Fibroblast of villous mesenchyme (primary cell): ENCODE measurements at places on chromosomes 4 and X.

DNA sequence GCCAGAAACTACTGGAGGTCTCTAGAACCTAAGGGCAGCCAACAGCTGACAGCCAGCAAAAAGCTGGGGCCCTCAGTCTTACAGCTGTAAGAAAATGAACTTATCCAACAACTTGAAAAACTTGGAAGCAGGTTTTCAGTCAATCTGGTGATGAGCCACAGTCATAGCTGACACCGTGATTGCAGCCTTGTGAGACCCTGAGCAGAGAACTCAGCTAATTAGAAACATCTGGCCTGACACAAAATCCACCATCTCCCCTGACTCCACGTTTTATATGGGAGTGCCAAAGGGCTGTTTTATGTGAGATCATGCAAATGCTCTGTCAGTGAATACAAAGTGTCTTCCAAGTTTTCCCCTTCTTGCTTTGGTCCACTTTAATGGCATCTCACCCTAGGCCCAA is 198.8 kb upstream of the DCAF8L1 start:
- no peak for DNase-seq

- no peak for DNase-seq
Observed at GRCh38 chr4:42366959-42367358, 30.3 kb upstream of the SHISA3 start.

GRCh38 chr4:75327804-75328512 is 186.2 kb downstream of the RCHY1 start:
- DNase-seq, result peak; percentile 91

DNA sequence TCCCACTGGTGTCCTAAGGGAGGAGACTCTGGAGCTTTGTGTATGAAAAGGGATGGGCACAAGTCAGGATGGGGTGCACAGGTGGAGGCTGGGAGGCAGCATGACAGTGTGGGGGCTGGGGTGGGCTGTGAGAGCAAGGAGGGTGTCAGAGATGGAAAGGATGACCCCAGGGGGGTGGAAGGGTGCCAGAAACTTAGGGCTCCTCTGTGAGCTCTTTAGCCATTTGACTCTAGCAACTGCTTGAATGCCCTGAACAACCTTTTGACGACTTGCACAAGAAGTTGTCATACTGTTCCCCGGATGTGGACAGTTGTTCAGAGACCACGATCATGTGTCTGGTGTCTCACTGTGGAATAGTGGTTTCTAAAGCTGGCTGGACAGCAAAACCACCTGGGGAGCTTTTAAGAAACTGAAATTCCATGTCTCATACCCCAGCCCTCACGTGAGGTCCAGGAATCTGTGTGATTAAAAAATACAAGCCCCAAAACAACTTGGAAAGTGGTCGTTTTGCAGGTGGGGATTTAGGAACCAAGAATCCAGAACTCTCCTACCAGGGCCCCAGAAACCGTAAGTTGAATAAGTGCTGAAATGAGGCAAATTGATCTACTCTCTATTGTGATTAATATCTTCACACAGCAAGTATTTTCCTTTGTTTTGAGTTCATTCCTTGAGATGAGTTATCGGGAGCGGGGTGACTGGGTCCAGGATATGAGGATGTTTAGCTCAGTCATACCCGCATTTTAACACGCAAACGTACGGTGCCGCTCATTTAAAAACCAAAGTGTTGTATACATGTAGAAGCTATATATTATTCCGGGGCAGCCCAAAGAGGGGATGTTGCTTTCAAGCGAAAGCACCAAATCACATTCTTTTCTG is 3.4 kb downstream of the RHOH start:
- DNase-seq, result peak; percentile 61

GRCh38 chr4:102868153-102868780 is 525 bp upstream of the CISD2 start:
- no peak for DNase-seq

DNA sequence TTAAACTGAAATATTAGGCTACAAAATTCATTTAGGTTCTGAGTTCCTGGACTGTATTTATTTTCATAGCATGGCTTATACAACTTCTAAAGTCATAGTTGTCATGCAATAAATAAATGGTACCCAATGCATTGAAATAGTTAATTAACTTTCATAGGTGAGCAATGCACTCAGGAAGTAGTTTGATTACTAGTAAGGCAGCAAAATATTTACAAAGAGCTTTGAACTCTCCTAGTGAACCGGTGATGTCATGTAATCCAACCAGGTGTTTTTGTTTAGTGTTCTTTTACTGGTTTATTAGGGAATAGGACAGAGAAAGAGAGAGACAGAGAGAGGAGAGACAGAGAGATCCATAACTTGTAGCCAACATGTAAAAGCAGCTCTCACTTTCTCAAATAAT is 228.6 kb upstream of the CTSO start:
- DNase-seq, result no peak

GRCh38 chrX:126551725-126552312 is 795 bp downstream of the DCAF12L1 start:
- no peak for DNase-seq

DNA sequence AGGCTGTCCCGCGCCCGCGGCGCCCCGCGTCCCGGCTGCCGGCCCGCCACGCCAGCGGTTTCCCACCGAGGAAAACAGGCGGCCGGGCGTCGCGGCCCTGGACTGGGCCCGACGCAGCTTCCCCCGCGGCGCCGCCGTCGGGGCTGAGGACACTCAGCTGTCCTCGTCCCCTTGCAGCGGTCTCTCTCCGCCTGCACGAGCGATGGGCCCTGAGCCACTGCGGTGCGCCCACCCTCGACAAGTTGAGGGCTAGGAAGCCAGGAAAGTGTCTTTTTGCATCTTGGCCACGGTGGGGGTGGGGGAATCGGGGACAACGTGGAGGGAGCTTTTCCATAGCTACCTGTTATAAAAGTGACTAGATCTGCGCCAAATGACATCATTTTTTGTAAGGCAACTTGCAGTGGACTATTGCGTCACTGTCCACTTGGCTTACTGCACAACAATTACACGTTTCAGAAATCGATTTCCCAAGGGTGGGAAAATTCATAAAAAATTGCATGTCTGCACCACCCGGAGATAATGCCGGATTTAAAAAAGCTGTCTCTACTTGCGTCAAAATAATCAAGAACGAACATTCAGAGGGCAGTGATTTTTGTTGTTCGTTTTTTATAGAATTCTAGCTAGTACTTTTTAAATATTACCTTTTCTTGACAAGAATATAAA is 1.1 kb downstream of the KLHL15 start:
- peak; percentile 85 for DNase-seq

- no peak for DNase-seq
Observed at GRCh38 chr4:116959045-116959444, 126.3 kb downstream of the TRAM1L1 start.

DNA sequence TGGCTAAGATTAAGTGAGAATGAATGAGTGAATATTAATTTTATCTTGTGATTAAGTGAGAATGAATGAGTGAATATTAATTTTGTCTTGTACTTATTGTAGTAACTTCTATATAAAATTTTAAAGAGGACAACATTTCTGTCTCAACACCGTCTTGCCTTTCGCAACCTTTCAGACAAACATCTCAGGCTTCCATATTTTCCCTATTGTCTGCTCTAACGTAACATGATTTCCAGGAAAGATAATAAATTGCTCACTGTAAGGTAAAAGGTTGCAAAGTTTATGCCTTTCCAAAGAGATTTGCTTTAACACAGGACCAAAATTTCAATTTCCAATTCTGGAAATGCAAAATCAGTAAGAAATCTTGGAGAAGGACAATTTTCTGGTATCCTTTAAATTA is 41.7 kb upstream of the SLC39A8 start:
- no peak for DNase-seq

- DNase-seq, result peak; percentile 48
Observed at GRCh38 chr4:111849746-111850284, 295.4 kb upstream of the FAM241A start.

GRCh38 chr4:168057412-168057811 is 34.9 kb upstream of the ANXA10 start:
- no peak for DNase-seq

DNA sequence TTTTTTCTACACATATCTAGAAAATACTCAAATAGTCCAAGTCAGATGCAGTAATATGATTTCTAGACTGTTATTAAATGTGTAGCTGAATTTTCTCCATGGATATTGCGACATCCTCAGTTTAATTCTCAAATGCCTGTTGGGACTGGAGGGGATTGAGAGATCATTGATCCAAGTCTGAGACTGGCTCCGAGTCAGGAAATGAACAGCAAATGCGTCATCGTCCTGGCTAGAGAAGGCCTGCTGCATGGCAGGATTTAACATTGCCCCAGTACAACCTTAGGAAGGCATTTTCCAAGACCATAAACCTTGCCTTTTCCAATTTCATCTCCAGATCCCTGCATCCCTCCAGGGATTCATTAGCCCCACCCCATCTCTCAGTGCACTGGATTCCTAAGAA is 56.6 kb upstream of the SLC6A14 start:
- peak; percentile 12 for DNase-seq

DNA sequence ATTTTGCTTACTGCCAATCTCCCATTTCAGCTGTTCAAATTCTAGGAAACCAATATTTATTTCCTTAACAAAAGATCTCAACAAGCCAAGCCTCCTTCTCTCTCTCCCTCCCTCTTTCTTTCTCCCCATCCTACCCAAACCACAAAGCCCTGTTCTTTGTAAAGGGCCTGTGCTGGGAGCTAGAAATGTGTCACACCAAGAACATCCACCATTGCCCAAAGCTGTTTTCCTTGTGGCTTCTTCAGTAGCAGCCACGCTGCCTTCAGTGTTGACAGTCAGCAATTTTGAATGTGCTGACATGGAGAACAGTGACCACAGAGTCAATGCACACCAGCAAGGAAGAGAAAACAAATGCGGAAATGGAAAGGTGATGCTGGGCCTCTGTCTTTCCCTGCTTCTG is 203.0 kb downstream of the MAML3 start:
- no peak for DNase-seq

- no peak for DNase-seq
Observed at GRCh38 chrX:39288592-39288991, 487.3 kb downstream of the MID1IP1 start.

DNA sequence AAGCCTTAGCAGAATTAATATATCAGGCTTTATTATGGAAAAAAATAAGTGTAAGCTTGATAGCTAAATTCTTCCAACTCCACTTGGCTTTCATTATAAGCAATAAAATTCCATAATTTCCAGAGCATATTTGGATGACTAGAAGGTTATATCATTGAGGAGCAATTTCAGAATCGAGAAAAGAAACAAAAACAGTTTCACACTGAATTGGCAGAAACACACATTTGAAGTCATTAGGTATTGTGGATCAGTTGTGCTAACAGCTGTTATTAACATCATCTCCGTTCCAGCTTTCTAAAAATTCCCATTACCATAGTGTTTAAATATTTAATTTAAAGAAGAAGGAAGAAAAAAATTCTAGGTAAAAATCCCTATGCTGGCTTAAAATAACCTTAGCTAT is 92.6 kb downstream of the ANTXR2 start:
- DNase-seq, result no peak

- DNase-seq, result no peak
Observed at GRCh38 chr4:97374526-97374925, 768.8 kb downstream of the STPG2 start.

- DNase-seq, result peak; percentile 59
Observed at GRCh38 chrX:9907645-9908387, 59.3 kb upstream of the CLDN34 start.

DNA sequence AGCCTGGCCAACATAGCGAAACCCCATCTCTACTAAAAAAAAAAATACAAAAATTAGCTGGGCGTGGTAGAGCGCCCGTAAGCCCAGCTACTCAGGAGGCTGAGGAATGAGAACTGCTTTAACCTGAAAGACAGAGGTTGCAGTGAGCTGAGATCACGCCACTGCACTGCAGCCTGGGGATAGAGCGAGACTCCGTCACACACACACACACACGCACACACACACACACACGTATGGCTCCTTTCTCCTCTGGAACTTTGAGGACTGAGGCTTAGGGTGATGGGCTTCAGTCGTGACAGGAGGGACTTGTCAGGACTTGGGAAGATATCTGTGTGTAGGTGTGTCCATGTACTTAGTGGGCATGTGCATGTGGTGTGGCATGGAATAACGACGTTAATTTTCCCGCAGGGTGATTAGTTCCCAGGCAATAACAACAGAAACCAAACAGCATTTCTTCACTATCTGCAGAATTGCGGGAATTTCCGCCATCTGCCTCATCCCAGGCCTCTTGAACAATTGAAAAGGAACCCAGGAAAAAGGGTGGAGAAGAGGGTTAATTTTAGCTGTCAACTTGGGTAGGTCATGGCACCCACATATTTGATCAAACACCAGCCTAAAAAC is 47.7 kb downstream of the RWDD4 start:
- no peak for DNase-seq

DNA sequence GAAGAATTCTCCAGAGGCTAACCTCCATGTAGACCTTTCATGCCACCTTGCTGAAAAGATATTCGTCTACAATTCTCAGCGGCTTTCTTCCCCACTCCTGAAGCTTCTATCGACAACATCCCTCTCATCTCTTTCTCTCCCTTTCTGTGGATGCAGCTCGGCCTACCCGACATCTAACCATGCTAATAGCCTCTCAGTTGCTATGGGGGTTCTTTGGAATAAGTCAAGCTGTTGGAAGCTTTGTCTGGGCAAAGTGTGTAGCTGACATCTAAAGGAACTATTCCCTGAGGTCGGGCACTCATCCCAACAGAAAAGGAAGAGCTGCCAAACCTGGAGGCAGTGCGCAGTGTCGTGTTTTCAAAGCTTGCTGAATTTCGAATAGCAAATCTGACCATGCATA is 192.1 kb downstream of the RBMX2 start:
- DNase-seq, result no peak

DNA sequence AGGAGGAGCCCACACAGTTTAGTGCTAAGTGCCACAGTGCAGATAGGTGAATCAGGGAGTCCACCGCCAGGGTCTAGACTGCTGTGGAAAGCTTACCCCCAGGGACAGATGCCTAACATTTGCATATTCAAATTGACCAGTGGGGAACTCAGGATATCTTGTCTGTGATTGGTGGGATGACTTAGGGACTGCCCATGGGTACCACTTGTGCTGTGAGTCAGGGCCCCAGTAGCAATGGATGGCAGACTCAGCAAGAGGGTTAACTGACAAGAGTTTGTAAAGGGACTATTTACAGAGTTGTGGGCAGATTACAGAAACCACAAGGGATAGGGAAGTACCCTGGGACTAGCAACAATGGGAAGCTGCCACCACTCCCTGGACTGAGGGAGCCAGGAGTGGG is 282.1 kb downstream of the BCOR start:
- peak; percentile 47 for DNase-seq

GRCh38 chr4:87044511-87045233 is 109.9 kb downstream of the AFF1 start:
- no peak for DNase-seq

DNA sequence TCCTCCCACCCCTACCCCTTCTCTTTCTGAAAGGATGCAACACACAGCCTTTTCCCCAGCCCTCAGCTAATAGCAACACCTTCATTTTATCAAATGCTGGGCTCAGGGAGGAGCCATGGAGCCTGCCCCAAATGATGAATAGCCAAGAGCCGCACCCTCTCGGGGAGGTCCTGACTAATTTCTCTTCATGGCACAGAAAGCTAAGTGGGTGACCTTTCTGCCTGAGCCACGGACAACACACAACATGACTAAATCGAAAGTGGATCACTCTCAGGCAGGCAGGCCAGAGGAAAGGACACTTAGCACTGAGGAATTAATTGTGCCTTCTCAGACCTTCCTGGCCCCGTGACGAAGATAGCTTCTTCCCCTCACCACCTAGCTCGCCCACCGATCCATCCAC is 165.1 kb upstream of the RAI2 start:
- no peak for DNase-seq

- no peak for DNase-seq
Observed at GRCh38 chr4:101287324-101287723, 60.0 kb downstream of the PPP3CA start.
